Stimulated activated CD4-positive, alpha-beta T cell treated with anti-CD3 and anti-CD28 coated beads, Interleukin-2, amount 100 ng/mL, for 24 hours (primary cell): ENCODE measurements at places on chromosomes 7 and 10.

GRCh38 chr7:104207348-104207730 lies 474 bp downstream of the ORC5 start:
- DNase-seq = no peak

- no peak for DNase-seq
These were observed 120.2 kb upstream of the AMPH start for GRCh38 chr7:38751416-38751815.

GRCh38 chr7:132738254-132738653 lies 162.0 kb upstream of the PLXNA4 start:
- DNase-seq = no peak

DNA sequence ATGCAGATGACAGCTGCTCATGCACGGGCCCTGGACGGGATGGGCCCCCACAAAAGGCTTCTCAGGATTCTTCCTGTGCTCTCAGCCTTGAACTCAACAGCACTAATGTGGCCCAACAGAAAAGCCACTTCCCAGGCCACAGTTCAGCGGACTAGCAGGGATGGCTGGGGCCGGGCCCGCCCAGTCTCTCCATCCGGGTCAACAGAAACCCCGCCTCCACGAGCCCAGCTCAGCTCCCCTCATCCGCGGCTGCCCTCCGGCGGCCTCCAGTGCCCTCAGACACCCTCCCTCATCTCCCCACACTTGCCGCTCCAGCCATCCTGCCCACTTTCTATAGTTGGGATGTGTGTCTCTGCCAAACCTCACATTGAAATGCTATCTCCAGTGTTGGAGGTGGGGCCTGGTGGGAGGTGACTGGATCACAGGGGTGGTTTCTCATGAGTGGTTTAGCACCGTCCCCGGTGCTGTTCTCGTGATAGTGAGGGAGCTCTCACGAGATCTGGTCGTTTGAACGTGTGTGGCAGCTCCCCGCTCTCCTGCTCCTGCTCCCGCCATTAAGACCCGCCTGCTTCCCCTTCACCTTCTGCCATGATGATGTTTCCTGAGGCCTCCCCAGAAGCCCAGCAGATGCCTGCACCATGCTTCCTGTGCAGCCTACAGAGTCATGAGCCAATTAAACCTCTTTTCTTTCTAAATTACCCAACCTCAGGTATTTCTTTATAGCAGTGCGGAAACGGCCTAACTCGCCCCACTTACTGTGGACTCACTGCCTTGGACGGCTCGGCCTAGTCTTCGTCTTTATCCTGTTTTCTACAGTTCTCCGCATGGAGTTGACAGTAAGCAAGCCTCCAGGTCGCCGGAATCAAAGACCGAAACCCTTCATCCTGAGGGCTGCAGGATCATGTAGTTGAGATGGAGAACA lies 169.9 kb upstream of the RNF32 start:
- DNase-seq = no peak

DNA sequence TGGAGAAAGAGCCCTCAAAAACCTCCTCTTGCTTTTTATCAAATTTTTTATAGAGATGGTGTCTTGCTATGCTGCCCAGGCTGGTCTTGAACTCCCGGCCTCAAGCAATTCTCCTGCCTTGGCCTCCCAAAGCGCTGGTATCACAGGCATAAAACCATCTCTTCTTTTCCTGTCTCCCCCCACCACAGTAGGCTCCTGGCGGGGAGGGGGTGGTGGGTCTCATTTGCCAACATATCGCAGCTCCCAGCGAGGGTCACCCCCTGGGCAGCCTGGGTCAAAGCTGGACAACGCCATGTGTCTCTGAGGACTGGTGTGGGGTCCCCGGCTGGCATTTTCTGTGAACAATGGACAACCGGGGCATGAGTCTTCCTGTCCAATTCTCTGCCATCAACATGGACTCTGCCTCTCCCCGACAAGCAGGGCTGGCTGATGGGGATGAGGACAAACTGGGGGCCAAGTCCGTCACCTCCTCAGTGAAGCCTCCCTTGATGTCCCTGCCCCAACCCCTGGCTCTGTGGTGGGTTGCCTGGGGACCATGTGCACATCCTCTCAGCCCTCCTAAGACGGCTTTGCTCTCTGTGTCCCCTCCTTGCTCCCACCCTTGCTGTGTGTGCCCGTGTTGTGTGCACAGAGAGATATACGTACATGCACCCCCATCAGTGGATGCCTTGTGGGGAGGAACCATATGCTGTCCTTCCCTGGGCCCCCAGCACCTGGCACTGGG lies 86.4 kb upstream of the GNA12 start:
- no peak for DNase-seq

DNA sequence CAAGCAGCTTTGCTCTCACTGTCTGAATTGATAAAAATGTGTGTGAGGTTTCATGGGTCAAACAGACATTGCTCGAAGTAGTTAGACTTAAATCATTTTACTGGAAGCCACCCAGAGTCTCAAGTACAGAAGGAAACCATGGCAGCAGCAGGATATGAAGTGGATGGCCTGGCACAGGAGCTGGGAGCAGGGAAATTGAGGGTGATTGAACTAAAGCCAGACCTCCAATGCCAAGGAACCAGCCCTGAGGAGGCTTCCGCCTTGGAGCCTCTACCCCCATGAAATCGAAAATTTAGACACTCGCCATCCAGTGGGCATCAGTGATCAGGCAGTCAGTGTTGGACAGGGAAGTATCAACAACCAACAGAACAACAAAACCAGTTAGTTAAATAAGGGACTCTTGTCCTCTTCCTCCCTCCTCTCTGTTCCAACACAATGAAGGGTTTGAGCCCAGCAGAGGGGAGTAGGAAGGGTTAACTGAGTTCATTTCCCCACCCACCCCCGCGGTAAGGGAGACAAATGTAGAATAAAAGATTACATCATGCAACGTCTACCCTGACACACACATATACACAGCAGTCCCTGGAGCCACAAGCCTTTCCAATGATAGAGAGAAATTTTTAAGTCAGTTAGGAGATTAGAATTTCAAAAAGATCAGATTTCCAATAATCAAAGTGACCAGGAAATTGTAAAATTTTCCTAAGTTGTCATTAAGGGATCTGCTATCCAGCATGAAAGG lies 156.3 kb downstream of the SLC16A9 start:
- DNase-seq = no peak

GRCh38 chr10:112379635-112380296 lies 5.8 kb downstream of the ACSL5 start:
- DNase-seq = no peak

DNA sequence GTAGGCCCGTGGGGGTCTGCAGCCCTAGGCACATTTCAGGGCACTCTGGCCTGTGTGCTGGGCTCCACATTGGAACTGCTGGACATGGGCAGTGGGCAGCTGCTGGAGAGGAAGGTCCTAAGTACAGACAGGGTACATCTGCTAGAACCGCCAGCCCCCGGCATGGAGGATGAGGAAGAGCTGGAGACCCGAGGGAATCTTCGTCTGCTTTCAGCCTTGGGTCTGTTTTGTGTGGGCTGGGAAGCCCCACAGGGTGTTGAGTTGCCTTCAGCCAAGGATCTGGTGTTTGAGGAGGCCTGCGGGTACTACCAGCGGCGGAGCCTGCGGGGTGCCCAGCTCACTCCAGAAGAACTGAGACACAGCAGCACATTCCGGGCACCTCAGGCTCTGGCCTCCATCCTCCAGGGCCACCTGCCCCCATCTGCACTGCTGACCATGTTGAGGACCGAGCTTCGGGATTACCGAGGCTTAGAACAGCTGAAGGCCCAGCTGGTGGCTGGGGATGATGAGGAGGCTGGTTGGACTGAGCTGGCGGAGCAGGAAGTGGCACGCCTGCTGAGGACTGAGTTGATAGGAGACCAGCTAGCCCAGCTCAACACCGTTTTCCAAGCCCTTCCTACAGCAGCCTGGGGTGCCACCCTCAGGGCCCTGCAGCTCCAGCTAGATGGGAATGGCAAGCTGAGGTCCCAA lies 1.4 kb downstream of the HPS6 start:
- DNase-seq = no peak

- no peak for DNase-seq
These were observed 152.8 kb downstream of the MACC1 start for GRCh38 chr7:20064181-20064970.

- DNase-seq = no peak
These were observed 41.9 kb downstream of the CCSER2 start for GRCh38 chr10:84370283-84370682.

GRCh38 chr10:35874311-35875015 lies 232.4 kb upstream of the FZD8 start:
- no peak for DNase-seq

GRCh38 chr10:132591166-132591971 lies 53.8 kb downstream of the INPP5A start:
- DNase-seq = no peak

DNA sequence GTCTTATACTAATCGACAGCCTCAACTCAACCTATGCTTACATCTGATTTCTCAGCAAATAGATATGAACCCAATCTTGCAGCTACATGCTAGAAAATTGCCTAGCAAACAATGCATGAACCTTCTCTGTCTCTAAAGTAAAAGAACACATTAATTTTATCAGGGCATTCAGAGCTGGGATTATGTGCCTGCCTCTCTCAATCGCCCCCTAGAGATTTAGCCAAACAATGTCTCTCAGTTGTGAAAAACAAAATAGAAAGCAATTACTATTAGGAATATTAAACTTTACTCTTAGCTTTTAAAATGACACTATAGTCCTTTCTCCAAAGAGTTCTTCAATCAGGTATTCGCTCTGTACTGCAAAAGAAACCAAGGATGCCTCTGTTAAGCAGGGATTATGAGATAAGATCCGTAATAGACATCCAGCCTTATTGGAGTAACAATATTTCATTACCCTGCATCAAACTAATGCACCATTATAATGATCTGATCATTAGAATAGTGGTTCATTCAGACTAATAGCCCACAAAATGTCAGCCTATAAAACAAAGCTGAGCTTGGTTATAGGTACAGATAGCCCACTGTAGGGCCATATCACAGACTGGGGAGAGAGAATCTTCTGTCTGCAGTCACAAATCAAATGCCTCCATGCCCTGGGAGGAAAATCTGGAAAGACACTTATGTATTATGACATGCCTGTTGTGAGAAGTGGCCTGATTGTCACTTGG lies 736.9 kb downstream of the PARD3 start:
- DNase-seq = no peak

DNA sequence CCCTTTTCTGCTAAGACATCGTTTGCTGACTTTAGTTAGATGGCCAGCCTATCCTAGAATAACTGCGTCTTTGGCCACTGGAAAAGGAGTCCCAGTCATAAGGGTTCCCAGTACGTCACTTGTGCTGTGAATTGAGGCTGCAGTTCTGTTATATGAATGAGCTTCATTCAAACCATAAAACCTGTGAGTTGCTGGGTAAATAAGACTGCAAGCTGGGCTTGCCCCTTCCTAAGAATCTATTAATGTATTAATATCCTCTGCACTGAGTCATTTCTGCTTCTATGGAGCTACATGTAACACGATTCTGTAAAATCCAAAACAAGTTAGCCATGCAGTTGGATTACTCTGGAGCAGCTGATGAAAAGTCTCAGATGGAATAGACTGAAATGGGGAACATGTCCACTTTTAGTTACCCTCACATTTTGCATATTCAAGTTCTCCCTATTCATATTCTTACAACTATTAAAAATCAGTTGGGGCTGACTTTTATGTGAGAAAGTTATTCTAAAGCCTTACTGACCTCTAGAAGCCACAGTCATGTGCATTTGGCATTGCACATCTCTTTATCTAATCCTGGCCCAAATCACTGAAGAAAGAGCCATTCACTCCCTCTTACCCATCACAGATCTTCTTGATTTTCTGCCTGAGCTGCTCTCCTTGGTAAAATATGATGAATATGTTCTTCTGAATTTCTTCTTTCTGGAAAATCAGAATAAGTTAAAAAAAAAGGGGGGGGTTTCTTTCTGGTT lies 41.8 kb upstream of the TMEM213 start:
- no peak for DNase-seq

- DNase-seq = no peak
These were observed 80.7 kb downstream of the CUX1 start for GRCh38 chr7:101898106-101898505.

GRCh38 chr7:146235195-146235594 lies 118.6 kb downstream of the CNTNAP2 start:
- DNase-seq = no peak

DNA sequence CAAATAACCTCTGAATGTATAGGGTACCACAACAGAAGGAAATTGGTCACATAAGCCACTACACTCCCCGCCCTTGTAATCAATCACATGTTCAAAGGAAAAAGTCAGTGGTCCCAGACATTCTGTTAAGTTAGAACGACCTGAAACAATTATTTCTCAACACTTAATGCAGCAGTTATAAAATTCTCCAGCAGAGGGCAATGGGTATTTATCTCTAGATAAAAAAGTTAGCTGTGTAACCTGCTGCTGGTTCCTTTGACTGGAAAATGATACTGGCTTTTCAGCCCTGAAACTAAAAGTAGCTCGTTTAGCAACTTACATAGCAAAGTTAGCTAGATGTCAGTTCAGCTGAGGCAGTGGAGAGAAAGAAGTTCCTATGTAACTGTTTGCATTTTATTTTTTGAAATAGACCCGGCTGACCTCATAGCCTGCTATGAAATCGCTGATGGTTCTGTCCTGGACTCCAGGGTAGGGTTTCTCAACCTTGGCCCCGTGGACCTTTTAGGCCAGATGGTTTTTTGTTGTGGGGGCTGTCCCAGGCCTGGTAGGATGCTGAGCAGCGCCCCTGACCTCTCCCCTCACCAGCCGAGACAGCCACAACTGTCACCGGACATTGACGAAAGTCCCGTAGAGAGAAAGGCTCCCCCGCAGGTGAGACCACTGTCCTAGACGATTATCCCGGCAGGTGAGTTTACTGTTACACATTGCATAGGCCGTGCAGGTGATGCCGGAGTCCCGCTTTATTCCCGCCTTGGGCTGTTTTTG lies 40.2 kb upstream of the PROSER2 start:
- no peak for DNase-seq

GRCh38 chr10:78038105-78038504 lies 4.4 kb downstream of the RPS24 start:
- DNase-seq = no peak

DNA sequence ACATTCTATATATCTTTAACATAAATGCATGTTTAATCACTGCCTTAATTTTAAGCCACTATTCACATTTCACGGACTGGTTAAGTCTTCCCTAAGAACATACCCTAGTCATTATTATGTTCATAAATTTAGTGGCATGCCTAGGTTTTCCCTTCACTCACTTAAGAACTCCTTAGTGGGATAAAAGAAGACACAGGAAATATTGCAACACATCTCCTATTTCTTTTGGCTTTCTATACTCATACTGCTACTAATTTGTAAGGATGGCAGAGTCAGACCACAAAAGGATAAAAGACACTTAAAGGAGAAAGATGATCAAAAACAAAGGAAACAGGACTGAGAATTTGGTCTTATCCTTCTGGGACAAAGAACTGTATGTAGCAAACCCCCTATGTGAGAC lies 951.4 kb downstream of the SORCS3 start:
- DNase-seq = no peak

- DNase-seq = no peak
These were observed 10.1 kb downstream of the PON2 start for GRCh38 chr7:95424716-95425115.

GRCh38 chr10:114328441-114328812 lies 75.9 kb downstream of the AFAP1L2 start:
- DNase-seq = no peak

DNA sequence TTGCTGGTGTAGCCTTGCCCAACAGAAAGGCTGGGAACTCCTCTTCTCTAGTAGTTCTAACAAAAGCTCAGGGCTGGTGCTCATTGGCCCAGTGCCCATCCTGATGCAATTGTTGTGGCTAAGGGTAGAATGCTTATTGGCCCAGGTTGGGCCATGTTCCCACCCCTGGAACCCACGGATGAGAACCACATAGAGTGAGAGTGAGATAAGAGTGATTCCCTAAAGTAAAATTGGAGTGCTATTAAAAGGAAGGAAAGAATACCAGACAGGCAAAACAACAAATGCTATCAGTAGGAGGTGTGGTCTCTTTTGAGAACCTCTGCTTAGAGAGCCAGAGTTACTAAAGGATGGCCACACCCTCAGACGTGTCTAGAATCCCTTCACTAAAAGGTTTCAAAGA lies 49.2 kb downstream of the LGI1 start:
- DNase-seq = no peak
